DND-41 (cell line): ENCODE measurements at places on chromosomes 12 and 14.

- DNase-seq, result no peak
Observed at GRCh38 chr14:91839749-91840148, 27.6 kb downstream of the TC2N start.

- DNase-seq, result no peak
Observed at GRCh38 chr14:90551733-90552464, 155.1 kb downstream of the CALM1 start.

DNA sequence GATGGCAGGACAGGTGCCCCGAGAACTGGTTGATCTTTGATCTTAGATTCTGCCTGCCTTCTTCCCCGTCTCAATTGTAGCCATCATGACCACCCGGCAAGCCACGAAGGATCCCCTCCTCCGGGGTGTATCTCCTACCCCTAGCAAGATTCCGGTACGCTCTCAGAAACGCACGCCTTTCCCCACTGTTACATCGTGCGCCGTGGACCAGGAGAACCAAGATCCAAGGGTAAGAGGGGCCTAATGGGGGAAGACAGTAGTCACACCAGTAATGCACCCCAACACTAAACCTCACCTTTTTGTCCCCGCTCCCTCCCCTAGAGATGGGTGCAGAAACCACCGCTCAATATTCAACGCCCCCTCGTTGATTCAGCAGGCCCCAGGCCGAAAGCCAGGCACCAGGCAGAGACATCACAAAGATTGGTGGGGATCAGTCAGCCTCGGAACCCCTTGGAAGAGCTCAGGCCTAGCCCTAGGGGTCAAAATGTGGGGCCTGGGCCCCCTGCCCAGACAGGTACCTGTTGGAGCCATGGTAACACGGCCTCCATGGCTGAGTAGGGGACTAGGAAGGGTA is 556 bp downstream of the TROAP start:
- no peak for DNase-seq

GRCh38 chr12:130425698-130426245 is 88.1 kb downstream of the PIWIL1 start:
- no peak for DNase-seq

GRCh38 chr14:94485944-94486841 is 10.2 kb upstream of the SERPINA9 start:
- DNase-seq, result peak; percentile 43

- no peak for DNase-seq
Observed at GRCh38 chr12:132077322-132078100, 66.6 kb downstream of the DDX51 start.

DNA sequence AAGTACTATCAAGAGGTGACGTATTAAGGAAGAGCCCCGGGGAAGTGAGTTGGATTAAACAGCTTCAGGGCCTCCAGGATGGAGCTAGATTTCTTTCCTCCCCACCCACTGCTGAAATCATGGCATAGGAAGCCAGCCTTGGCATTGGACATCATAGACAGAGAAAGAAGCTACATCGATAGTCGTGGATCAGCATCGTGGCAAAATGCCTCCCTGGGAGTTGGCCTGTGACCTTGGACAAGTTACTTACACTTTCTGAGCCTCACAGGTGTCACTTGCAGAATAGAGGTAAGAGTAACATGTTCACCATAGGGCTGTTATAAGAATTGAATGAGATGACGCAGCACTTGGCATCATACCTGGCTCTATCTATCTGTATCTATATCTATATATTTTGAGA is 5.9 kb downstream of the ANKRD33 start:
- no peak for DNase-seq

GRCh38 chr14:57323721-57324120 is 55.0 kb downstream of the AP5M1 start:
- DNase-seq, result no peak

- DNase-seq, result no peak
Observed at GRCh38 chr14:34368971-34369647, 92.9 kb downstream of the SPTSSA start.

DNA sequence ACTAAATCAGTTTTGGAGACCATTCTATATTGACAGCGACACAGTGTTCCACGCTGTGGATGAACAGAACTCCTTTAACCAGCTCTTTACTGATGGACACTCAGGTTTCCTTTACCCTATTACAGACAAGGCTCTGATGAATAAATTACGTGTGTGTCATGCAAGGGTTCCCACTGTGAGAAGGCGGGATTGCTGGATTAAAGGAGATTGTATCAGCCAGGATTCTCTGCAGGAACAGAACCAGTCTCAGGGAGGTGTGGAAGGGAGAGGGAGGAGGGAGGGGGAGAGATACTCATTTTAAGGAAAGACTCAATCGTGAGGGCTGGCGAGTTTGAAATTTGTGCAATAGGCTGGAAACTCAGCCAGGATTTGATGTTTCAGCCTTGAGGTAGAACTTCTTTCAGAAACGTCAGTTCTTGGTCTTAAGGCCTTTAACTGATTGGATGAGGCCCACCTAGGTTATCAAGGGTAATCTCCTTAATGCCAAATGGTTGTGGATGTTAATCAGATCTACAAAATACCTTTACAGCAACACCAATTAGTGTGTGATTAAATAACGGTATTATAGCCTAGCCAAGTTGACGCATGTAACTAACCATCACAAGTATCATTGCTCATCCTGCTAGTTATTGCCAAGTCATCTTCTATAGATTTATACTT is 104.0 kb downstream of the GCH1 start:
- no peak for DNase-seq

GRCh38 chr12:6372403-6373003 is 2.9 kb downstream of the SCNN1A start:
- DNase-seq, result no peak

- DNase-seq, result no peak
Observed at GRCh38 chr12:52486166-52487105, 6.6 kb downstream of the KRT6A start.

DNA sequence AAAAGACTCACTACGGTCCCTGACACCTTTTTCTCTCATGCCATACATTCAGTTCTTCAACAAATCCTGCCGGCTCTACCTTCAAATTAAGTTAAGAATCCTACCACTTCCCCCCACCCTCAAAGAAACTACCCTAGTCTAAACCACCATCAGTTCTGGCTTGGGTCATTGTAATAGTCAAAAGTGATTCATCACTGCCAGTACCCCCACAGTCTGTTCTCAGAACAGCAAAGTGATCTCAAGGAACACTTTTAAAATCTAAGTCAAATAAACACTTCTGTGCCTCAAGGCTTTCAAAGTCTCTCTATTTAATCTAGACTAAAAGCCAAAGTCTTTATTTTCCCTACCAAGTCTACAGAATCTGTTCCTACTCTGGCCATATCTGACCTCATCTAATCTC is 12.0 kb upstream of the FAM234B start:
- DNase-seq, result no peak

- no peak for DNase-seq
Observed at GRCh38 chr14:77325746-77326094, 4.9 kb downstream of the GSTZ1 start.

DNA sequence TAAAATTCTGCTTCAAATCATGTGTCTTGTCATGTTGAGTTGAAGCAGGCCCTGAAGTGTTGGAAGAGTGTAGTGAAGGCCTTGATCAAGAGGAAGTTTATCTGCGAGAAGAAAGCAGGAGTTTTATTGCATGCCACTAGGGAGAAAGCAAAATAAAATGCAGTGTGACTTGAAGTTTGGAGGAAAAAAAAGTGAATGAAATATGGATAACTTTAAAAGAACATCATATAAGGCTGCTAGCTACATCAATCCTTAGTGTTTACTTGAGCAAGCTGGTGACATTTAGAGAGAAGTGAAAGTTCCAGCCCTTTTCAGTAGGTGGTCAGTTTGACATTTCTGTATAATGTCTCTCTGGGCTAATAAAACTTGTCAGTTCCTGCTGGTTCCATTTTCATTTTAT is 841.1 kb downstream of the TMTC2 start:
- DNase-seq, result no peak

DNA sequence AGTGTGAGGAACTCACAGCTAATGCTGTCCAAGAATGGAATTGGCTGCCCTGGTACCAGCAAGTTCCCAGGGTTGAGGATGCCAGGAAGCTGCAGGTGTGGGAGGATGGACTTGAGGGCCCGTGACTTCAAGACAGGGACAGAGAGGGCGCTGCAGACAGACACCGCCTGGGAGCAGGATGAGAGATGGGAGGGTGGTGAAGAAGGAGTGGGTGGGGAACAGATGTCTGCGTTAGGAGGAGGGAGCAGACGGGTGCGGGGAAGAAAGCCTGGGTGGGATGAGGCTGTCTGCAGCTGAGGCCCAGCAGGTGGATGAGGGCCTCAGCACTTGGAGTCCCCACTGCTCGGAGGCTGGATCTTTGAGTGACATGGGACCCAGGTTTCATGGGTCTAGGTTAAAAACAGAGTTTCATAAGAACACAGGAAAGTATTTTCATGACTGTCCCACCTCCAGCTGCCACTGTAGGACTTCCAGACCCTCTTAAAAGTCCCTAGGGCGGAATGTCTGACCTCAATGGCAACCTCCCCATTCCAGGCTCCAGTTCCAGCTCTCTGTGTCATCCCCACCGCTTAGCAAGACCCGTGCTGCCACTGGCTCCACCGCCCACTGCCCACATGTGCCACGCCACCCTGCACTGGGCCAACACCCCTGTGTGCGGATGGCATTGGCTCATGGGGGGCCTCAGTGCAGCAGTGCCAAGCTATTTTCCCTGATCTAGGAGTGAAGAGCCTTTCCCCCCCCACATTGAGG is 70.3 kb upstream of the SCN8A start:
- peak; percentile 66 for DNase-seq

DNA sequence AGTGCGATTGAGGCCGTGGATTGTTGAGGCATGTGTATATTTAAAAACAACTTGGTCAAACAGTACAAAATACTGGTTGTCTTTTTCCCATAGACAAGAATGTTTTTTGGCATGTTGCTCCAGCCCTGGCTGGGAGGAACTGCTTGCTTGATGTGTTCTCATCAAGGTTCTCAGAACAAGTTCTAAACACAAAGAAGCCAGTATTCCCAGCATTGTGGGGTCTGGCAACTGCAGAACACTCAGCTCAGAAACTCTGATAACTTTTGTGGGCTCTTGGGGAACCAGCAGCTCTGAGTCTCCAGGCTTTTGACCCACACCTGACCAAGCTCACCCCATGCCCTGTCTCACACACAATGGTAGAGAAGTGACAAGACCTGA is 27.1 kb upstream of the DICER1 start:
- no peak for DNase-seq

DNA sequence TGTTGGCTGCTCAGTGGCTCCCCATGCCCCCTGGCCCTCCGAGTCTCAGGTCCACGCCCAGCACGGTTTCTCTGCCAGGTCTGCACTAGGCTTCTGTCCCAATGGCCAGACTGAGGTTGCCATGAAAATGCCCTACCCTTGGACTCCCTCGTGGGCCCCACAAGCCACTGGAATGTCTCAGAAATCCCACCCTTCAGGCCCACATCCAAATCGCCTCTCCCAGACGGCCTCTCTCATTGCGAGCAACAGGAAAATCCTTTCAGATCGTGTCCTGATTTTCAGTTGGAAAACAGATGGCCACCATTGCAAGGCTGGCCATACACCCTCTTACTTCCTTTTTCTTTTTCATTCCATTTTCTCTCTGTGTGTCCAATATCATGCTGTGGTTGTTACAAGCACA is 77.3 kb downstream of the IRF2BPL start:
- DNase-seq, result no peak

- no peak for DNase-seq
Observed at GRCh38 chr12:96225044-96225855, 31.1 kb downstream of the ELK3 start.

GRCh38 chr14:99516156-99516870 is 35.1 kb downstream of the CCNK start:
- DNase-seq, result no peak

GRCh38 chr12:3698218-3698974 is 54.5 kb downstream of the CRACR2A start:
- DNase-seq, result no peak

DNA sequence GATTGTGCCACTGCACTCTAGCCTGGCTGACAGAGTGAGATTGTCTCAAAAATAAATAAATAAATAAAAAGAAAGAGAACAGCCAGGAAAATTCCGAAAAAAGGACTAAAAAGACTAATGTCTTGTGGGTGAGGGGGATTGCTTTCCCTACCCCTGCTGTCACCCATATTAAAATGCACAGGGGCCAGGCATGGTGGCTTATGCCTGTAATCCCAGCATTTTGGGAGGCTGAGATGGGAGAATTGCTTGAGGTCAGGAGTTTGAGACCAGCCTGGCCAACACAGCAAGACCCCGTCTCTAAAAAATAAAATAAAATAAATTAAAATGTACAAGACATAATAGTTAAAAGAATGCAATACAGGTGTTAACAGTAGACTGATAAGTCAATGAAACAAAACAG is 6.1 kb downstream of the DHRS1 start:
- DNase-seq, result no peak

GRCh38 chr14:103103461-103104388 is 9.2 kb downstream of the EXOC3L4 start:
- peak; percentile 46 for DNase-seq

GRCh38 chr12:53213348-53213747 is 6.3 kb upstream of the ITGB7 start:
- peak; percentile 87 for DNase-seq

GRCh38 chr12:58841058-58841798 is 79.1 kb downstream of the LRIG3 start:
- DNase-seq, result no peak

- DNase-seq, result no peak
Observed at GRCh38 chr12:12025799-12026386, 44.8 kb upstream of the BCL2L14 start.

- no peak for DNase-seq
Observed at GRCh38 chr12:90965204-90965603, 10.2 kb upstream of the CCER1 start.

- peak; percentile 76 for DNase-seq
Observed at GRCh38 chr12:9634177-9634803, 26.6 kb upstream of the KLRB1 start.

- DNase-seq, result no peak
Observed at GRCh38 chr12:130070126-130070611, 92.1 kb upstream of the FZD10 start.

DNA sequence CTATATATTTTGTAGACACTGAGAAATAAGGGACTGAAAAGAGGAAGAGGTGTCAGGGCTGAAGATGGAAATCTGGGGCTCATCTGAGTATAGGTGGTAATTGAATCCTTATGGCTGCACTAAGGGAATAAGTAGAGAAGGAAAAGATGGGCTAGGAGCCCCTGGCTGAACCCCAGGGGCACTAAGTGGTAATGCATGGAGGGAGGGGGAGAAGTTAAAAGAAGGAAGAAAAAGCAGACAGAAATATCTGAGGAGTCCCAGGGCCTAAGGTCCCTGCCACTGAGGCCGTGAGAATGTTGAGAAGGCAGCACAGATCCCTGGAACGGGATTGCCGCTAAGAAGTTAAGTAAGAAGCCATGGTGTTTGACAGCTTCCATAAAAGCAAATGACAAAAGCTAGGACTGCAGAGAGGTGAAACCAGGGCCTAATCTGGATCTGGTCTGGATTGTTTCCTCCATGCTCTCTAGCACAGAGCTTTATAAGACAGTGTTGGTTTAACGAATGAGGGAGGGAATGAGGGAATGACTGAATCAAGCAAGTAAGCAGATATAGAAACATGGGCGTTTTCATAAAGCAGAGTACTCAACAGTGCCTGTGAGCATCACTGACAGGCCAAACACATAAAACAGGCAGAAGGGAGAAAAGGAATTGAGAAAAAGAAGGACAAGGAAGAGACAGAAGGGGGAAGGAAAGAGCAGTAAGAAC is 92.9 kb downstream of the HMGA2 start:
- DNase-seq, result no peak

GRCh38 chr12:76698966-76699365 is 64.9 kb upstream of the ZDHHC17 start:
- no peak for DNase-seq
